Activated naive CD4-positive, alpha-beta T cell (primary cell): ENCODE measurements at places on chromosomes 7 and 10.

GRCh38 chr7:70947181-70947580 lies 184.8 kb upstream of the GALNT17 start:
- no peak for DNase-seq

GRCh38 chr10:43868952-43869351 lies 220.3 kb upstream of the ZNF32 start:
- DNase-seq: no peak

DNA sequence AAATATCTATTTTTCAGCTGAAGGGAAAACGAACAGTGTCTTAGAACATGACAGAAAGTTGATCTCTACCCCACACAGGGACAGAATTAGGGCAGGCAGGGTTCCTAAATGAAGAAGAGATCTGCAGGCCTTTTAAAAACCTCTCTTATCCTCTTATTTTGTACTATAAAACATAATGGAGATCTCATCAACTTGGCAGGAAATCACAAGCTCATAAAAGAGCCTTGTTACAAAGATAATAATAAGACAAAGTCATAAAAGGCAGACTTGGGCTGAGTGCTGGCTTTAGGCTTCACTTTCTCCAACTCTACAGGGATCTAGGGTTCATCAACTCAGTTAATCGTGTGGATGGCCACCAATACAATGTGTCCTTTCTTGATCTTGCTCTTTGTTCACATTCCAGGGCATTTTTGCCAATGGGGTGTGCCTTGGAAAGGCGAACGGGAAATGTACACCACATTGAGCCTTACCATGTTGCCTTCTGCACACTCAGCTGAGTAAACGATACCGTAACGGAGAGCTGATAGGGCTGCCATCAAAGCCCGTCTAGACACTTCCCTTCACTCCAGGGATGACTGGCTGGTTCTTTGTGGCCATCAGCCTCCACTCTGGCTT lies 7.1 kb upstream of the TEX36 start:
- no peak for DNase-seq

DNA sequence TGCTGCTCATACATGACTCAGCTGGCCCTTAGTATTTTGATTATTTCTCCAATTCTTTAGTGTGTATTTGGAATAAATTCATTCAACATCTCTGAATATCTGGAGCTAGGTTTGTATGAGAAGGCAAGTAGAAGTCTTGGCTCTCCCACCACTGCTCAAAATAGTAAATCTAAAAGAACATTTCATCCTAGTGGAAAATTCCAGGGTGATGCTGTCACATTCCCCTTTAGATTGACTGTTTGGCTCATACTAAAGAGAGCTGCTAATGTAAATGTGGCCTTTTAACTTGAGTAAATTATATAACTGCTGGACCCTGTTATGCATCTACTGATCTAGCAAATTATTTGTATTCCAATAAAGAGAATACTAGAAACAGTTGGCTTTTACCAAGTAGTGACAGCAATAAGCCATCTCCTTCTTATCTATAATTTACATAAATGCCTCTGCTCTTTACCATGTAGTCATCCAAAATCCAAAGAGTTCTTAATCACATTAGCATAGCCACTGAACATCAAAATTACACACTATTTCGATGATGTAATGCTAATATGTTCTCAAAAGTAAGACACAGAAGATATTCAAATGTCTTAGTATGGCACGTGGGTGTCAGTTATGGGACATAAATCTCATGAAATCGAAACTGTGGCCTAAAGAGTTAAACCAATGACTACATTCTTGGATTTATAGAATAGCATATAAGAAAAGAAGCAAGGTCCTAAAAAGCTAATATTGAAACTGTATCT lies 86.9 kb upstream of the KCND2 start:
- DNase-seq: no peak

DNA sequence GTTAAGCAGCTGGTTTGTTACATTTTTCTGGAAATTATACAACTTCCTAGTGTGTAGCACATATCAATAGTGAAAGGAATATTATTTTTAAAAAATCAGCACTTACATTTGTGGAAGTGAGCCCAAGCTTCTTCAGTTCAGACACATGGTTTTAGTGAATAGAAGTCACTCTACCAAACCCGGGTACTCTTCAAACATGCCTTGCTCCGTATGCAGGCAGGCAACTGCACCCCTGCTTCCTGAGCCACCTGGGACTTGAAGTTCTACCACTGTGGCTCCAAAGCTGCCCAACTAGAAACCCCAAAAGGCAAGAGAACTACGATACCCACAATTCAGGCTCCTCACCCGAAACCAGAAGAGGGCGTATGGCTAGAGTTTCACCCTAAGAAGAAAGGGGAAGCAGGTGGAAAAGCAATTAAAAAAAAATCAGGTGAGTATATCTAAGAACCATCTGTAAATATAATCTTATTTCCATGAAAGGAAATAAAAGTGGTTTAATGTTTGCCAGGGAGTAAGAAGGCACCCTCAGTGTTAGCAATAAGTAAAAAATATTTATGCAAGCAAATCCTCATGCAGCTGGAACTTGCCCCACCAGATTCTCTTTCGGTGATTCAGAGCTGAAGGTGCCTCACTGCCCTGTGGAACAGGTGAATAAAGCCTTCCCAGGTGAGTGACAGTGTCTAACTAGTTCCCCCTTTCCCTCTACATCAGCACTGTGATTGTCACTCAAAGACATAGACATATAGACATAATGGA lies at the start of gene MACC1:
MACC1 (minus strand) TSS at position 192 of the 756 bp plus-strand sequence. CDS start 55,522 bp downstream, outside the sequence.
- no peak for DNase-seq

DNA sequence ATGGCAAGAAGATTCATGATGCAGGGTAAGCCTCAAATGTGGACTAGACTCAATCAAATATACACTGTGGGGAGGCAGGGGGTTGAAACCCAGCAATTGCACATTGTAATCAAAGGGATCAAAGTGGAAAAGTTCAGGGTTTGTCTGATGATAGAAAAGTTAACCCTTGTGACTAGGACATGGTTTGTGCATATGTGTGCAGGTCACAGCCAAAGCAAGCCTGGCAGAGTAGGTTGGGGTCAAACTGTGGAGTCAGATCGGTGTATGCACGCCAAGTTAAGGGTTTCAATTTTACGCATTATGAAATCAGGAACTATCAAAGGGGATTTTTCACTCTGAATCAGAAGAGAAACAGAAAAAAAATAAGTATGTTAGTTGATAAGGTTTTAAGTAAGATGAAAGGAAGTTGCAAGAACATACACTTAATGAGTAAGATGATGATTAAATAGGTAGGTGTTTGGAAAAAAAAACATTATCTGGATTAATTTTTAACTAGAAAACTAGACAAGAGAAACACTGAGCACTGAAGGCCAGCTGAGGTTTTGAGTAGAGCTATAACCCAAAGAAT lies 188.3 kb downstream of the DGKB start:
- no peak for DNase-seq

DNA sequence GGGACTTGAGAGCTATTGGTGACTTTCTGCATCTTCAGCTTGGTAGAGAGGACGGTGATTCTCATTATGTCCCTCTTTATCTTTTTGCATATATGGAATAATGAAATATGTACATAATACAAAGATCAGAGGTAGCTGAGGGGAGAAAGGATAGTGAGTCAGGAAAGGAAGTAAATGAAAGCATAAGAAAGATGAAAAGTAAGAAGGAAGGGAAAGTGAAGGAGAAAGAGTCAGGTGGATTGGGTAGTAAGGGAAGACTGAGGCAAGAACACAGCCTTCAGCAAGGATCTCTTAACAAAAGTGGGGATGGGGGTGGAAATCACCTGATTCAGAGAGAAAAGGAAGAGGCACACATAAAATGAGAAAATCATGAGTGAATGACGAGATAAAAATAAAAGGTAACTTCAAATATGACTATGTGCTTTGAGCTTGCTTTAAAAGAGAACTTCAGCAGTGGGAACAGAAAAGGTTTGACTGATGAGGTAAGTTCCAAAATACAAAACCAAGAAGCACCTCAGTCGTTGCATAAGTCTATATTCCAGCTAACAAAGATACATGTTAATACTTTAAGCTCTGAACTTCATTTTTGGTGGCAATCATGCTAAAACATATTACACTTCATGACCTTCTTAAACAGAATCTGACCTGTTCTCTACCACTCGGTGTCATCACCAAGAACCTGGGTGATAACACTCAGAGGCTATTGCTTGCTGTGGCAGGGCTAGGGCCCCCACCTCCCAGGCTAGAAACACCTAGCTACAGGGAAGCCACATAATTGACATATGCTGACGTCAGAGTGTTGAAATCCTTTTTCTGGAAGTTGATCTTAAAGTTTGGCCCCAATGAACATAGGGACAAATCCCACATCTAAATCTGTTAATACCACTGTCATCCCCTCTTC lies 32.9 kb downstream of the NRCAM start:
- no peak for DNase-seq

- no peak for DNase-seq
Observed at GRCh38 chr7:16063716-16064675, 357.3 kb downstream of the CRPPA start.

DNA sequence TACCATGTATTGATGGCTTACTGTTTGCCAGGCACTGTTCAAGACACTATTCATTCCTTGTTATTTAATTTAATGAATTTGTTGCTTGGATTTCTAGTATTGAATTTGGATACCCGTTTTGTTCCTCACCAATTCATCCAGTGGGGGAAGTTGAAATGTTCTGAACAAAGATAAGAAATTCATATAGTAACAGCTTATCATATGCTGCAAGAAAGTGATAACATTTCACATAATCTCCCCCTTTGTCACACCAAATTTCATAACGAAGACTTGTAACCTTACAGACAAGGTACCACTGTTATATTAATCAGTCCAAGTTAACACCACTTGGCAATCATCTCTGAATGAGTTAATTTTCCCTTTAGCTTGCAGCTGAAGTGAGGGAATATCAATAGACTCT lies 42.1 kb downstream of the SCIN start:
- DNase-seq: no peak

DNA sequence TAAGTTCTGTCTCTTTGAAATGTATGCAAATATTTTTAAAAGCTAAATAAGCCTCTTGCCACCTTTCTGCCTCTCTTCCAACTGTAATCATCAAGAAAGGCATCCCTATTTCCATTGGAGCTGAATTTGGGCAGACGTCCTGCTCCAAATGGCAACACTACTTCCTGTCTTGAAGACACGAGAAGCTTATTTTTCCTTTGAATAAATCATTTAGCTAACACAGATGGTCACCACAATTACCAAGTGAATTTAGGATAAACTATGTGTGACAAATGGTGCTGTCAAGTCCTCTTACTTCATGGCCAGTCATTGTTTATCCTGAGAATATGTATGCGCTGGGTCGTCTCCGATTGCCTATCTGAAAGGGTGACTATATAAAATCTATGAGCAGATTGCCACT lies 268.0 kb downstream of the ANKRD7 start:
- no peak for DNase-seq

DNA sequence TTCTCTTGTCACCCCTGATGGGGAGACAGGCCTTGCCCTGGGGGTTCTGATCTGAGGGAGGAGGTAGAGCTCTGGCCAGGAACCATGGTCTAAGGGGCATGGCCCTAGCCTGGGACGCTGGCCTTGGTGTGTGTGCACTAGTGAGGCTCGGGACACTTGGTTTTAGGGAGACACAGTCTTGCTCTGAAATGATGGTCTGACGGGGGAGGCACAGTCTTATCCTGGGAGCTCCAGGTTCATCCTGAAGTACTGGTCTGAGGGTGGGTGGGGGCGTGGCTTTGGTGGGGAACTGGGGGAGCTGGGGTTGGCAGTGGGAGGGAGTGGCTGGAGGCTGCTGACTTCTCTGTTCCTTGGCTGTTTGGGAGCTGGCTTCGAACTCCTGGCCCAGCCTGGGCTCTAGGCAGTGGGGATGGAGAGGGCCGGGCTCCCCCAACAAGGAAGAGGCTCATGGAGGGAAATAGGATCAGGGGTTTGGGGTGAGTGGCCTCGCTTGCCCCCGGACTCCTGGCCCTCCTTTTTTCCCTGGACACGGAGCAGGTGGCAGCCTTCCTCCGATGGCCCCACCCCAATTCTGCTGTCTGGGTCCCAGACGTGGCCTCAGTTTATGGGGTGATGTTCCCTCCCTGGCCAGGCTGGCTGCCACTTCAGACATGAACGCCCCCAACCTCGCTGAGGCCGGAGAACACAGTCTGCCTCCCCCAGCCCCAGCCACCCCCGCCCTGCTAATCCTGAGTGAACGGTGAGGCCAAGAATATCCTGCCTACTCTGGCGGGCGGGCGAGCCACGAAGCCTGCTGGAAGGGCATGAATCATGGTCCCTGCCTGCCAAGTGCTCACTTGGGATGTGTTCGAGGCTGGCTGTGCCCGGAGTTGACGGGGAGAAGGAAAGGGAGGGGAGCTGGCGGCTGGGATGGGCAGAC lies 43.5 kb downstream of the TMEM270 start:
- no peak for DNase-seq

GRCh38 chr10:72375173-72375572 lies 20.5 kb upstream of the DNAJB12 start:
- DNase-seq: no peak

- no peak for DNase-seq
Observed at GRCh38 chr7:17233603-17234002, 64.8 kb upstream of the AHR start.

DNA sequence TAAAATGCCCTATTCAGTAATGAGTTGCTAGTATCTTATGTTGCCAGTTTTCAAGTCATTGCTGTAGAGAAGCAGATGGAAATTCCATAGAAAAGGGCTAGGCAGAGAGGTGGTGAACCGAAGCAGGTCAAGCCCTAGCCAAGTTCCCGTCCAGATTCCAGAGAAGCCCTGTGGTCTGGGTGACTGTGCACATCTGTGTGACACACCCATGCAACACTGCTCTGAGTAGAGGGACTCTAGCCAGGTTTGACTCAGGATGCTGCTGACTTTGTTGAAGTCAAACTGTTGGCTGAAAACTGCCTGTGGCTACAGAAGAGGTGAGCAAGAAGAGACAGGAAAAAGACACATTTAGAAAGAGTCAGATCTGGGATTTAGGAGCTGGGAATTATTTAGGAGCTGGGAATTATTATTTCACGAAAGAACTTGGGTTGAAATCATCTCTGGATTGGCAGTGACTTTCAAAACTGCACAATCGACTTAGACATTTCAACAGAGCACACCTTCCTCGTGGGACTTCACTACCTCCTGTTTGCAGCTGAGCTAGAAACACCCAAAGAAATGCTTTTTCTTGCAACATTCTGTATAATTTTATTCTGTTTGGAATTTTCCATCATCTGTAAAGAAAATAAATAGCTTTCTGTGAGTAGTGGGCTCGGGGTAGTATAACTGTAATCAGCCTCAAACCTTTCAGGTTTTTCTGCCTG lies 149.1 kb upstream of the PRKCQ start:
- DNase-seq: no peak

GRCh38 chr7:42065942-42066341 lies 171.1 kb downstream of the GLI3 start:
- no peak for DNase-seq

GRCh38 chr10:72712136-72712535 lies 20.2 kb downstream of the MCU start:
- no peak for DNase-seq

GRCh38 chr10:129792141-129792540 lies 171.9 kb downstream of the EBF3 start:
- no peak for DNase-seq
